ENCODE measurements at places on chromosomes 1 and 21. TPM values are rescaled to one million over a fixed set of nuclear protein-coding genes. Genes with fewer than 3 reads are reported as not detected.
A peak's percentile ranks its signal among the peaks of the same experiment; 100 is the strongest.

Gene YBX1
- total RNA-seq = 741 TPM

Gene TMEM61
- total RNA-seq = not detected

GRCh38 chr1:34324879-34325440 lies 148.3 kb downstream of the C1orf94 start:
- H3K27me3 ChIP-seq = no peaks in the 10 kb centered on the region
- DNase-seq = no peak
- H3K4me3 ChIP-seq = no peak overlapping the region
- H3K4me1 ChIP-seq = peaks cover 5% of the 10 kb centered on the region
- H3K27ac ChIP-seq = no peak overlapping the region

DNA sequence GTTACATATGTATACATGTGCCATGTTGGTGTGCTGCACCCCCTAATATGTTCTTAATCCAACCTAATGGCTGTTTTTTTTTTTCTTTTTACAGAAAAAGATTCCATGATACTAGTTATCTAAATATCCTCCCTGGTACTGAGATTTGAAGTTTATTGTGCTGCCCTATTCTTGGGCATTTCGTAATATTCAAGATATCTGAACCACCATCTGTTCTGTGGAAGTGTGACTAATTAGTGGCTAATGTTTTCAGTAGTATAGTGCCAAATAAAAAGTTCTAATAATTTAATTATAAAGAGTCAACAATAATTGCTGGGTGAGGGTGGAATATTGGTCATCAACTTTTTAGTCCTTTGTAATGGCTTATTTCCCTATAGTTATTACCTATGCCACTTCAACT lies 217.5 kb downstream of the GABPA start:
- H3K4me1 ChIP-seq = peaks cover 5% of the 10 kb centered on the region
- H3K27ac ChIP-seq = no peak overlapping the region
- peaks cover 49% of the 10 kb centered on the region for H3K36me3 ChIP-seq
- H3K27me3 ChIP-seq = peaks cover 9% of the 10 kb centered on the region

DNA sequence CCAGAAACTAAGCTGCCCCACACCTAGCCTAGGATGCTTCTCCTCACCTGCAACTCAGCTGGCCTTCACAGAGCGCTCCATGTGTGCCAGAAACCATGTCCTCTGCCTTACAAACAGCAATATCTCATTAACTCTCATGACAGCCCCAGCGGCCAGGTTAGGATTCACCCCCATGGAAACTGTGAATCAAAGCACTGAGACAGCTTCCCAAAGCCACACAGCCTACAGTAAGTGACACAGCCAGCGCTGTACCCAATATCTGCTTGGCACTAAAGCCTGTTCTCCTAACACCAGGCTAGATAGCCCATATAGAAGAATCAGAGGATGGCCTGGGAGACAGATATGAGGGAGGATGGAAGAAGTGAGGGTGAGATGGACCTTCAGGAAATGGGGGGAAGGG lies 13.5 kb downstream of the KCNN3 start:
- no peak for DNase-seq
- H3K36me3 ChIP-seq = no peaks in the 10 kb centered on the region
- peak overlapping the region; percentile 49 for H3K4me3 ChIP-seq
- H3K27ac ChIP-seq = no peak overlapping the region
- peaks cover 7% of the 10 kb centered on the region for H3K27me3 ChIP-seq

DNA sequence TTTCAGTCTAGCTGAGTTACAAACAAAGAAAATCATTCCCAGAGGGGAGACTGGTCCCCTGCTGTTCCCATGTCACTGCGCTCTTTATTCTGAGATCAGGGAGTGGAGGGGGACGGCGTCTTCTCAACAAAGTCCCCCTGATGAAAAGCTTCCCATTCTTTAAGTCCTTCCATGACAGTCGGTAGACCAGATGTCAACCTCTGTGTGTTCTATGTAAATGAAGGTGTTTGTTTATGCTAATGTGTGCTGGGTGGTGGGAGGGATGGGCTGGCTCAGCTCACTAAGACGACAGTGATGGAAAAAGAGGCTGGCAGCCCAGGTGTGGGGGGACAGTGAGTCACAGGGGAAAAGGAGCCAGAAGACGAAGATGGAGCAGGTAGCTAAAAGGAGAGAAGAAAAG lies 148.2 kb upstream of the KLHDC7A start:
- H3K36me3 ChIP-seq = no peaks in the 10 kb centered on the region
- H3K4me1 ChIP-seq = peaks cover 14% of the 10 kb centered on the region
- no peak for DNase-seq

DNA sequence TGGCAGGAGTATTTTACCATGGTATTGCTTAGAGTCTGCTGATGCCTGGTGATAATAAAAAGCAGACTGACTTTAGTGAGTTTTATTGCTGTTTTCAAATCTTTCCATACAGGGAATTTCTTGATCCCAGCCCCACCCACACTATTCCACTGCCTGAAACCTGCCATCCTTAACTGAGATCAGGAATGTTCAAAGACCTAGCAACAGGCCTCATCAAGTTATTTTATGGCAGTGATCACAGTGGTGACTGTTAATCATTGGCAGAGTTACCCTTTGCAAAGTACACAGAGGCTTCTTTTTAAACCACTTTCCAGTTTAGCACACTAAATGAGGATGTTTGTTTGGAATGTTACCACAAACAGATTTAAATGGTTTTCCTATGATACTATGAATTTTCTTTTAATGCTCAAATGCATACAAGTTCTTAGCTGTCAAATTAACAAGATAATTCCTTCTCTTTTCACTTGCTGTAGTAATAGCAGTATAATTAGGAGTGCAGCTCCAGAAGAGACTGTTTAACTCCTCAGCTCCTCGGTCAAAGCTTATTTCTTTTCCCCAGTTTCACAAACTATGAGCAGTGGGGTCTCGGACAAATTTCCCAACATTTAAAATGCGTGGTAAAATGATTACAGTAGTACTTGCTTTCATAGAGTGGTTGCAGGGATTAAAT lies 69.9 kb upstream of the USP25 start:
- H3K27me3 ChIP-seq = peaks cover under 1% of the 10 kb centered on the region
- no peaks in the 10 kb centered on the region for H3K4me1 ChIP-seq
- H3K27ac ChIP-seq = no peak overlapping the region
- no peaks in the 10 kb centered on the region for H3K36me3 ChIP-seq
- no peak overlapping the region for H3K4me3 ChIP-seq
- no peak for DNase-seq

GRCh38 chr1:180123463-180123936 lies 31.2 kb upstream of the QSOX1 start:
- H3K4me3 ChIP-seq = no peak overlapping the region
- DNase-seq = no peak
- H3K27me3 ChIP-seq = peaks cover 4% of the 10 kb centered on the region
- no peaks in the 10 kb centered on the region for H3K4me1 ChIP-seq

DNA sequence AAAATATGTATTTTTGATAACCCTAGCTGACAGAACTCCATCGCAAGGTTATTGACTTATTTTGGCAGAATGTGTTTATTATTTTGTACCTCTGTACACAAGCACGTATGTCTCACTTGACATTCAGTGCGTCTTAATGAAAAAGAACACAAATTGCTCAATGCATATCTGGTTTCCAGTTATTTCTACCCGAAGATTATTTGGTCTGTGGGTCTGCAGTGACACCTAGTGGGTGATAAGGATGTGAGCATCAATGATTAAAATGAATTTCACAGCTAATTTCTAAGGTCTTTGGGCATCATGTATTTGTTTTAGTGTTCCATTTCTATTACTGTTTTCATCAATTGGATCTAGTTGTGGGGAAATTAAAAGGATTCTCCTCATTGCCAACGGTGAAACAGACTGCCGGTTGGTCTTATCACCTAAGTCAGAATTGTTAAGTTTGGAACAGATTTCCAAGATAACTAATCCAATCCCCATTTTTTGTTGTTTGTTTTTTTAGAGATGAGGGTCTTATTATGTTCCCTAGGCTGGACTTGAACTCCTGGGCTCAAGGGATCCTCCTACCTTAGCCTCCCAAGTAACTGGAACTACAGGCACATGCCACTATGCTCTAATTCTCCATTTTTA lies 13.9 kb downstream of the DDX20 start:
- H3K4me1 ChIP-seq = no peaks in the 10 kb centered on the region
- no peaks in the 10 kb centered on the region for H3K36me3 ChIP-seq
- no peak overlapping the region for H3K4me3 ChIP-seq
- no peak for DNase-seq

GRCh38 chr1:237239248-237239647 lies 197.3 kb downstream of the RYR2 start:
- H3K4me1 ChIP-seq = peaks cover 20% of the 10 kb centered on the region
- H3K27me3 ChIP-seq = no peaks in the 10 kb centered on the region
- H3K27ac ChIP-seq = no peak overlapping the region
- no peak overlapping the region for H3K4me3 ChIP-seq
- H3K36me3 ChIP-seq = no peaks in the 10 kb centered on the region
- DNase-seq = no peak
